ELR (cell line): ENCODE measurements at places on chromosomes 5 and 9.

- no peak for DNase-seq
These were observed 35.2 kb downstream of the YIPF5 start for GRCh38 chr5:144135113-144135762.

DNA sequence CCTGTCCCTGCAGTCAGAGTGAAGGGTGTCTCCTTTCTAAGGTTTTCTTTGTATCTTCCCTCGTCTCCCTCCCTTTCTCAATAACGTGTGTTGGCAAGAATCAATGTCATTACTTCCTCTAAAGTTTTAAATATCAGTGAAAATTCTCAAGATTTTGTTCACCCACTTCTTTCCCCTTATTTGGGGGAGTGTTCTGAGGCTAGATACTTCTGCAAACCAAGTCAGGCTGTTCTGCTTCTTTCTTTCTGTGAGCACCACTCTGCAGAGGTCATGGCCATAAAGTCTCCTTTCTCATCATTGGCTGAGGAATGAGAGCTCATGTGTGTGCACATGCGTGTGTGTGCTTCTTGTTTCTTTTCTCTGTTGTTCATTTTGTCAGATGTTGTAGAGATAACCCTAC lies 26.6 kb upstream of the SPATA31C2 start:
- DNase-seq, result no peak

GRCh38 chr5:9390113-9390512 lies 155.8 kb downstream of the SEMA5A start:
- DNase-seq, result no peak

DNA sequence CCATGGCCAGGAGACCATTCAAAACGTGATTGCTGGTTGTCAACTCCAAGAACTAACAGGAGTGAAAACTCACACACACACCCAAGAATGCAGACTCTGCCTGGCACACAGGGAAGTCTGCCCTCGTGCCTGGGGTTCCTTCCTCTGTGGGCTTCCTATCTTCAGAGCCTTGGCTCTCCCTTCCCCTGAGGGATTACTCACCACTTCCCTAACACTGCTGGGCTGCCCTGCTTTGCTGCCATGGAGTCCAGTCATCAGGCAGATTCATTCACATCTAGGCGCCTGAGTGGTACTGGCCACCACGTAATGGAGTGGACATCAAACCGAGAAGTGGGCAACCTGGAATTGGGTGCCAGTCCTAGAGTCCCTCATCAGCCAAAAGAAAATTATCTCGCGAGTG lies 76.4 kb upstream of the PRSS3 start:
- DNase-seq, result peak; percentile 75

DNA sequence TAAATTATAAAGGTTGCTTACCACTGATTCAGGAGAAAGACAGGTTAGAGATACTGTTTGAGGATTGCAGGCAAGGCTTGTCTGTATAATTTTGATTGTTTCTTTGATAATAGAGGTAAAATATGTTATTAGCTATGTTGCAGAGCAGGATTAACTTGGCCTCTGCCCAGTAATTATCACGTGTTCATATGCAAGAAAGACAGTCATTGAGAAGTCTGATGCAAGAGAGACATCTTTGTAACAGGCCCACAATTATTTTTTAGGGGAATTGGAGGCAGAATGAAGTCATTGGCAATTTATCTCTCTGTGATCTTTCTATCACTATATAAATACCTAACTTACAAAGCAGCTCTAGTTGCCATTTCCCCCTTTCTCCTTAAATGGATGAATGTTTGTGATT lies 46.0 kb downstream of the SLC44A1 start:
- no peak for DNase-seq

GRCh38 chr9:30967476-30967875 lies 1417.0 kb upstream of the ACO1 start:
- no peak for DNase-seq

- DNase-seq, result no peak
These were observed 963.0 kb upstream of the DMAC1 start for GRCh38 chr9:8762479-8763085.

DNA sequence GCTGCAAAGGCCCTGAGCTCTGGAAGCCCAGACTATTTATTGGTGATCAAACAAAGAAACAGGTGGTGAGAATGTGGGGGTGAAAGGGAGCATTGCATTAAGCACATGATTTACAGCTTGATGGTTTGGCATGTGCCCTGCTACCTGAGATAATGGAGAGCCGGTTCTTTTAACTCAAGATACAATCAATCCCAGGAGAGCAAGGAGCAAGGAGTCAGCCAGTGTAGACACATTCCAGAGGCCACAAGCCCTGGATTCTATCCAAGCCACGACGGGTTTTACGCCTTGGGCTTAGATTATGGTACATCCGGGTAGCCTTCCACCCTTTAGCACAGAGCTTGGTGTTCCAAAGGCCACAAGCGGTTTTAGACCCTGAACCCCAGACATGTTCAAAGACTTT lies 292.2 kb downstream of the CYLC2 start:
- no peak for DNase-seq

DNA sequence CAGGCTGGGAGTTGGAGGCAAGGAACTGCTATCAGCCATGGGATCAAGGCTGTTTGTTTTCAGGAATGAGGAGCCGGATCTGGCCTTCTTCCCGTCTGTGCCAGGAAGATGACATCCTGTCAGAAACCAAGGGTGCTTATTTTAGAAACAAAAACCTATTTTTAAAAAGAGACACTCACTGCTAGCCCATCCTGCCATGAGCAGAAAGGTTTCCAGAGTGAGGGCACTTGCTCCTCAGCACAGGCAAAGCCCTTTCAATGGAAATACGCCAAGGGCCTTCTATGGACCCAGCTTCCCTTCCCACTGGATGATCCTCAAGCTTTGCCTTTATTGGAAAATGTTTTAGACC lies 132.6 kb upstream of the FSTL4 start:
- DNase-seq, result no peak

DNA sequence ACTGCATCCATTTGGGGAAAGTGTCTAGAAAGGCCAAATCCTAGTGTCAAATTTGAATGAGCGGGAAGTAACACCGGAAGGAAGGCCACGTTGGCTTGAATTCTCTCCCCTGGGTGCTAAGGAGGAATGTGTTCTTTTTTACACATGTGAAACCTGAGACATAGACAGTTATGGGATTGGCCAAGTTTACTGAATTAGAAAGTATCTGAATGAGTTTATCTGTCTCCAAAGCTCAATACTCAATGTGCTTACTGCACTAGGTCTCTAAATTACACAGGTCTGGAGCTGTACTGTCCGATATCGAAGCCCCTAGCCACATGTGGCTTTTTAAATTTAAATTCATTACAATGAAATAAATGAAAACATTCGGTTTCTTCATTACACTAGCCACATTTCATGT lies 6.0 kb downstream of the DMRT1 start:
- no peak for DNase-seq

- no peak for DNase-seq
These were observed 12.1 kb downstream of the NOTCH1 start for GRCh38 chr9:136533775-136534157.

DNA sequence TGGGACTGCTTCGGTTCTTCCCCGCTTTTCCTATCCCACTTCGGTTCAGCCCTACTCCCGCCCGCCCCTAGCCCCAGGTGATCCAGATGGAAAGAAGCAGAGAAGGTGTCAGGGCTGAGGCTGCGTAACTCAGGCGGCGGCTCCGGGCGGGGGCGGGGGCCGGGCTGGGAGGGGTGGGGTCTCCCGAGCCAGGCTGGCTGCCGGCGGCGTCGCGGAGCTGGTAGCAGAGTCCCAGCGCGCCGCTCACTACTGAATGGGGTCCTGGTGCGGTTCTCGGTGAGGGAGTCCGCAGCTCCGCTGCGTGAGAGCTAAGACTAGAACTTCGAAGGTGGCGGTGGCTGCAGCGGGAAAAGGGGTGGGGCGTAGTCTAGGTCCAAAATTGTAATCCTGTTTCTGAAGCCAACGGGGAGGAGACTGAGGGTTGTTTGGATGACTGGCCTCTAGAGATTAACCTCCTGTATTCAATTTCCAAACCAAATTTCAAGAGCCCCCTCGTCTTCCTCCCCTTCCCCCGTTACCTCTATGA lies 1.4 kb downstream of the PRR16 start:
- peak; percentile 76 for DNase-seq
